ENCODE measurements at places on chromosomes 5 and 9.

GRCh38 chr9:78598120-78598519, 301.2 kb downstream of the PSAT1 start:
- DNase-seq, result no peak

GRCh38 chr5:77844373-77844622, 68.2 kb upstream of the TBCA start:
- no peak for DNase-seq

GRCh38 chr5:115413651-115414050, 117.2 kb upstream of the CCDC112 start:
- DNase-seq, result no peak

- peak; percentile 21 for DNase-seq
Observed at GRCh38 chr5:126339215-126339805, 83.9 kb upstream of the GRAMD2B start.

DNA sequence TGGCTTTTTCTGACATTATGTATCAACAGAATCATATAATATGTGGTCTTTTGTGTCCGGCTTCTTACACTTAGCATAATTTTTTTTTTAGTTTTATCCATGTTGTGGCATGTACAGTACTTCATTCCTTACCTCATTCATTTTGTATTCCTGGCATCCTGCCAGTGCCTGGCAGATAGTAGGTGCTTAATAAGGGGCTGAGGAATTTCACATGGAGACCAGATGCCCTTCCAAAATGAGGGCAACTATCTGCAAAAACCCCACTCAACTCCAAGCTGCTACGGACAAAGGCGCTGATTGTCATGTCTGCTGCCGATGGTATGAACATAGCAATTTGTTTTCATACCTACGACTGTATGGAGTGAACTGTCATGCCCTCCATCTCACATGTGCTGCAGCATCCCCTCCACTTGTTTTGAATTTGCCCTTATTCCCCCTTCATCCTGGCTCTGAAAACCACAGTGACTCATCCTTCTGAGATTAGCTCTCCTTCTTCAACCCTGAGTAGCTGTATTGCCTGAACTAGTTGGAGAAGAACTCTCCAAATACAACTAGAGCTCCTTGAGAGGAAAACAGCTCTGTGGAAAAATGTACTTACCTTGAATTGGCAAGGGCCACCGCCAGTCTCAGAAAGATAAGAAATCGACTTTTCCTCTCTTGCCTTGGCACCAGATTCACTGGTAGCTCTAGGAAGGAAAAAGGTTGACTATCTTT, 41.3 kb upstream of the FOXE1 start:
- no peak for DNase-seq

- no peak for DNase-seq
Observed at GRCh38 chr9:119941091-119941490, 571.9 kb upstream of the BRINP1 start.

DNA sequence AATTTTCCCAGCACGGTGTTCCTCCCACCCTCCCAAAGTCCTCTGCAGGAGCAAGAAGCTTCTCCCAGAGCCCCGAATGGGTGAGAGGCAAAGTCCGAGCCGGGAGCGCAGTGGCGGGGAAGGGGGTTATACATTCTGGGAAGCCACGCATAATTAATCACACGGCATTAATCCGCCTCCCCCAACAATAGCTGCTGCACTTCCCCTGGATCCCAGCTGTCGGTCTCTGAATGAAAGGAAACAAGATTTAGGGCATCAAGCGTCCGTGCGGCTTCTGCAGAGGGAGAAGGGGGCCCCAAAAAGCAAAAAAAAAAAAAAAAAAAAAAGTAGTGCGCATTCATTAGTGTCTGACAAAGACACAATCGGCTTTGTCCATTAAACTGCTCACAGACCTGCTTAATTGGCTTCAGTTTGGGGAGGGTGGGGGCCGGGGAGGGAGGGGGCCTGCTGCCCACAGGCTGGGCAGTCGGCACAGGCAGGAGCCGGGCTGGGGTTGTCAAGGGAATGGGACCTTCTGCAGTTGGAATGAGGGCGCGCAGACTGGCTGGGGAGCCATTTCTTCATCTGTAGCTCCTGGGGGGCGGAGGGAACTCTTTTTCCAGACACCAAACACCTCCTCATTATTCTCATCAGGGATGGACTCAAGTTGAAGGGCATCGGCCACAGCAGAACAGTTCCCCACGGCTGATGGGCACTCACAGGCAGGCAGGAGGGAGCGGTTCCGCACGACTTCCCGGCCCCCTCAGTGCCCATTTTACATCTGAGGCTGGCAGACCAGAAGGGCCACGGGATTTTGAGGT, 3.4 kb downstream of the NOTCH1 start:
- DNase-seq, result no peak

- no peak for DNase-seq
Observed at GRCh38 chr5:72433522-72433921, 73.7 kb downstream of the ZNF366 start.

- DNase-seq, result no peak
Observed at GRCh38 chr5:131224387-131225201, 39.3 kb upstream of the CDC42SE2 start.

GRCh38 chr9:130632841-130633240, 31.6 kb upstream of the PRDM12 start:
- no peak for DNase-seq

GRCh38 chr9:3088219-3088618, 244.3 kb upstream of the PUM3 start:
- no peak for DNase-seq

GRCh38 chr9:99823681-99824377, 2.1 kb downstream of the NR4A3 start:
- peak; percentile 71 for DNase-seq

DNA sequence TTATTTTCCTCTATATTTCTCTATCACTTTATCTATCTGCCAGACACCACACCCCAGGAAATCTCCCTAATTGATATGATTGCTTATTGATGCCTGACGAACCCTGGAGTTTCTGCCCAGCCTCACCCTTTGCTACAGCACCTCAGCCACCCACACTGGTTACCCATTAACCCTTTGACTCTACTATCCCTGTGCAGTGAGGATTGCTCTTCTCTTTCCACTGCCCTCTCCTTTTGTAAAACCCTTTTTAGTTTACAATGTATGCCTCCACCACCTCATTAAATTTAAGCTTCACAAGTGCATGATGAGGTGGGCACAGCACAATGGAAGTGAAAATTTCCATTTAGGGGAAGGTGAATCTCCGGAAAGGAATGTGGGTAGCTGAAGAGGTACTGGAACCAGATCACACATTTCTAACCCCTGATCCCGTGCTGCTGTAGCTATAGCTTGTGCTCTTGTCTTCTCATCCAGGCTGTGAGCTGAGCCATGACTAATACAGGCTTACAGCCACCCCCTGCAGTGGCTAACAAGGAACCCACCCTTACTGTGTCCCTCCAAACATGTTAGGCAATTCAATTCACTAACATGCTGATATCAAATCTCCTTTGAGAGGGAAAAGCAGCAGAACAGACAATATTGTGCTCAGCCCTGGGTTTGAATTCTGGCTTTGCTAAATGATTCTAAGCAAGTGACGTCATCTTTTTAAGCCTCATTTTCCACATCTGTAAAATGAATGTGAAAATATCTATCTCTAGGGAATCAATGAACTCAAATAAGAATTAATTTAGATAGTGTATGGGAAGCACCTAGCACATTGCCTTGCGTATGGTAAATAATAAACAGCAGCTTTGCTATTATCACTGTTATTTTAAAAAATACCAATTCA, 186.9 kb upstream of the TRIM32 start:
- no peak for DNase-seq

DNA sequence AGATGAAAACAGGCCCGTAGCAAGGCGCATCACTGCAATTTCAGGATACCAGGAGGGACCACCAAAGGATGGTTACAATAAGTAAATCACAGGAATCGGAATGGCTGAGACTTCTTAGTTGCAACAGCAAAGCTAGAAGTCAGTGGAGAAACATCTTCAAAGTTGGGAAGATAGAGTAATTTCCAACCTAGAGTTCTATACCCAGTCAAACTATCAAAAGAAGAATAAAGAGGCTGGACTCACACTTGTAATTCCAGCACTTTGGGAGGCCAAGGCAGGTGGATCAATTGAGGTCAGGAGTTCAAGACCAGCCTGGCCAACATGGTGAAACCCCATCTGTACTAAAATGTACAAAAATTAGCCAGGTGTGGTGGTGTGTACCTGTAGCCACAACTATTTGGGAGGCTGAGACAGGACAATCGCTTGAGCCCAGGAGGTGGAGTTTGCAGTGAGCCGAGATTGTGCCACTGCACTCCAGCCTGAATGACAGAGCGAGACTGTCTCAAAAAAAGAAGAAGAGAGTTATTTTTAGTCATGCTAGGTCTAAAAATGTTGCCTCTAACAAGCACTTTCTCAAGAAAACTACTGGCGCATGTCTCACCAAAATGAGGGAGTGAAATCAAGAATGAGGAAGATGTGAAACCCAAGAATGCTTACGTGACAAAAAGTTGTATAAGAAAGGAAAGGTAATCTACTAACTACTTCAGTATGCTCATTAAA, 267.7 kb downstream of the DENND1A start:
- no peak for DNase-seq

DNA sequence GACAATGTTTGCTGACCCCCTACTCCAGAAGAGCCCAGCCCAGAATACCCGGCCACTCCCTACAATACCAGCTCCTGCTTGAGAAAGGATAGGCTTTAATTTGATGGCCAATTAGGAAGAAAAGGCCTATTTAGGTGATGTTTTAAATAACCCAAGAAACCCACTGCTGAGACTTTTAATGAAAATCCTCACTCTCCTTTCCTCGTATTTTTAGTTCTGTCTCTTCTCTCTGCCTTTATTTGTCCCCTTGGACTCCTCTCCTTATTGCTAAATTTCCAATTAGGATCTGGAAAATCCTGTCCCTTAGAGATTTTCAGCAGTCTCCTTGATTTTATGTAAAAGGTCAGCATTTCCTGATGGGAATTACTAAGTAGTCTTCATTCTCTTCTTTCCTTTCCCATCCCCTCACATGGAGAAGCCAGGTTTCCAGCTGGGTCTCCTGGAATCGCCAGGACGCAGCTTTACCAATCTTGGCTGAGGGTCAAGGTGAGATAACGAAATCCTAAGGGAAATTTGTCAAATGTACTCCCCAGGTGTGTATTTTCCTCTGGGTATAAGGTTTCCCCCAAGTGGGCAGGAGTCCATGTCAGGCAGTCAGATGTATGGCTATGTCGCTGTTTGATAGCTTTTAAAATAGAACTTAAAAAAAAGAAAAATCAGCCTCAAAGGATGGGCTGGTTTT, 11.7 kb downstream of the STC2 start:
- DNase-seq, result no peak

DNA sequence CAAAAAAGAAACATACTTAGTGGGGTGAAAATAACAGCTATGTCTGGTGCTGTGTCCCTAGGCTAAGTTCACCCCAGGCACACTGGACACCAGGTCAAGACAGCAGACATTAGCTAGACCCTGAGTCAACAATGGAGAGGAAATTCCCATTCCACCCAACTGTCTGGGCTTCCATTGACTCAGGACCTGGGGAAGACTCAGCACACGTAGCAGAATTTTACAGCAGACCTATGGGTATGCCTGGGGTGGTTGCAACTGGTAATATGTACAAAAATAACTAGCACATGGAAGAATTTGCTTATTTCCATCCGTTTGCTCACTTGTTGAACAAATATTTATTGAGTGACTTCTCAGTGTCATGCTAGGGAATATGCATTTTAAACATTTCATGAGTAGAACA, 117.0 kb downstream of the GAS1 start:
- no peak for DNase-seq

GRCh38 chr9:98846879-98847278, 39.4 kb downstream of the GALNT12 start:
- no peak for DNase-seq

- no peak for DNase-seq
Observed at GRCh38 chr5:2149195-2149539, 266.4 kb upstream of the IRX4 start.

- DNase-seq, result no peak
Observed at GRCh38 chr9:74848153-74848525, 39.6 kb downstream of the TRPM6 start.

GRCh38 chr5:179439181-179439985, 94.1 kb upstream of the ADAMTS2 start:
- no peak for DNase-seq

DNA sequence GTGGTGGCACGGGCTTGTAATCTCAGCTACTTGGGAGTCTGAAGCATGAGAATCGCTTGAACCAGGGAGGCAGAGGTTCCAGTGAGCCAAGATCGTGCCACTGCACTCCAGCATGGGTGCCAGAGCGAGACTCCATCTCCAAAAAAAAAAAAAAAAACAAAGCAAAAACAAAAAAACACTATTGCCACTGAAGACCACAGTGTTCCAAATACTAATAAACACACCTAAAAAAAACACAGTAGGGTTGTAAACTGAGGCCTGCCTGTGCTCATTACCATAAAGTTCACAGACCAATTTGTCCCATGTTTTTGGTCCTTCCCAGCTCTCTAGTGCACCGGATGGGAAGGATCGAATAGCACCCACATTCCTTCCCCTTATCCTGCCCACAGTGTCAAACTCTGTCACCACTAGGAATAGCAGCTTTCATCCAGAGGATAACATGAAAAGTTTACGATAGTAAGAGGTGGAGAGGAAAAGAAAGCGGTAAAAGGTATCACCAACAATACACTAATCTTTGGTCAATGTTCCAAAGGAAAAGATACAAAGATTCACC, 49.2 kb downstream of the MYO10 start:
- DNase-seq, result no peak

DNA sequence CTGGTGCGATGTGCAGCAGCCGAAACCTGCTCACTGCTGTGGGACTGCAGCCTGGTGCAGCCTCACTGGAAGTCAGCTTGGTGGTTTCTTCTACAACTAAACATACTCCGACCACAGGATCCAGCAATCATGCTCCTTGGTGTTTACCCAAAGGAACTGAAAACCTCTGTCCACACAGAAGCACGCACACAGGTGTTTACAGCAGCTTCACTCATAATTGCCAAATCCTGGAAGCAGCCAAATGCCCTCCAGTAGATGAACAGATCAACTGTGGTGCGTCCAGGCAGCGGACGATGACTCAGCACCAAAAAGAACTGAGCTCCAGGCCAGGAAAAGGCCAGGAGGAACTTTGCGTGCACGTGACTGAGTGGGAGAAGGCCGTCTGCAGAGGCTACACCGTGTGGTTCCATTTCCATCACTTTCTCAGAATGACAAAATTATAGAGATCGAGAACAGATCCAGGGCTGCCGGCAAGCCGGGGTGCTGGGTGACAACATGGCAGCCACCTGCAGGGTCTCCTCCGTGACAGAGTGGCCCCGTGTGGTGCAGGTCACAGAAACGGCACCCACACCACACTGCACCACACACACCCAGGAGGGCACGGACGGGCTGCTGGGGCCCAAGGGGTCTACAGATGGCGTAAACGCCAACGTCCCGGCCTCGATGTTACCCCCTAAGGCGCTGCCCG, 23.1 kb upstream of the NSMF start:
- no peak for DNase-seq

DNA sequence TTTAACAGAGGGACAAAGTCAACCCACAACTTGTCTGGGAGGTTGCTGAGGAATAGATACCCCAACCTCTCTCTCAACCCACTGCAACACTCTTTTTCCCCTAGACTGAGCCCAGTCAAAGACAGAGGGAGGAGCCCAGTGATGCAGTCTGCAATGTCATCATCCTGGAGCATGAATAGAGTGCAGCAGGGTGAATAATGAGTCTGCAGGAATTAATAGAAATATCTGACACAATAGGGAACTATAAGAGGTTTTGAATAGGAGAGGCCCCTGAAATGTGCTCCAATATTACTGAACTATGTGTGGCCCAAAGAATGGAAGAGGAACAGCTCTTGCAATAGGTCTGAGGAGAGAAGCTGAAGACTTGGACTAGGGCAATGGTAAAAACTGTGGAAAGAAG, 59.1 kb downstream of the PDCD1LG2 start:
- no peak for DNase-seq

Measured in stimulated activated CD4-positive, alpha-beta T cell treated with anti-CD3 and anti-CD28 coated beads, Interleukin-1b, Interleukin-23, amount 100 ng/mL, for 48 hours (primary cell).